ENCODE measurements at places on chromosomes 3 and 15.

DNA sequence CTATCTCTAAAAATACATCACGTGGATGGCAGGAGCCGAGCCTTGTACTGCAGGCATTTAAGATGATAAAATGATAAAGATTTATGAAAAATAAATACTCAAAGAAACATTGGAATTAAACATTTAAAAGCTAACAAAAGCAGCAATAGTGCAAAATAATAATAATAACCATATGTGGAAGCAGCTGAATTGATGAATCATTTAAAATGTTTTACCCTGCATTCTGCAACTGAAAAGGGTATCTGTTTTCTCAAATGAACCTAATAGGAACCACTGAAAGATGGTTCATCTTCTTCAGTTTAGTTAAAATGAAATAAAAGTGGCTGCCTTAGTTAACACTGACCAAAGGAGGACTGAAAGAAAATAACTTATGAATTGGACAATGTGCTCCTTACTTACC is 436.1 kb downstream of the TUSC7 start:
- DNase-seq, result no peak

DNA sequence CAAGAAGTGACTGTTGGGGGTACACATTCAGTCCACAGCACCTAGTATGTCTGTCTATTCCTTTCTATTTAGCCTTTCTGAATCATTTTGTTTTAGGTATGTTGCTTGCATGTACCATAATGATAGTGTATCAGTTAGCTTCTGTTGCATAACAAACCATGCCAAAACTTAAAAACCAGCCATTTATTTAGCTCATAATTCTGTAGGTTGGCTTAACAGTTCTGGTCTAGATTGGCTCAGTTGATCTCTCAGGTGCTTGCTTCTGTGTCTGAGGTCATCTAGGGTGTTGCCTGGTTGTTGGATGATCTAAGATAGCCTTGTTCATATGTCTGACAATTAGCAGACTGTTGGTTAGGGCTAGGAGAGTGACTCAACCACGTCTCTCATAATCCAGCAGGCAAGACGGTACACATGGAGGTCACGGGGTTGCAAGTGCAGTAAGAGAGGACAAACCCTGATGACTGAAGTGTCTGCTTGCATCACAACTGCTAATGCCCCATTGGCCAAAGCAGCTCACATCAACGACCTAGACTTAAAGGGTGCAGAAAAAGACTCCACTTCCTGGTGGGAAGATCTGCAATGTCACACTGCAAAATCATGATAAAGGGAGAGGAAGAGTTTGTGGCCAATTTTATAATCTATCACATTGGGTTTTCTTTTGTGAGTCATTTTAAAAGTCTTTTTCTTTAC is 6.8 kb upstream of the PDCD6IP start:
- DNase-seq, result no peak

- no peak for DNase-seq
These were observed 9.4 kb upstream of the PARP6 start for GRCh38 chr15:72281713-72282112.

- no peak for DNase-seq
These were observed 8.8 kb downstream of the ANKUB1 start for GRCh38 chr3:149783576-149783975.

GRCh38 chr15:38367476-38367875 is 86.5 kb upstream of the FAM98B start:
- no peak for DNase-seq

DNA sequence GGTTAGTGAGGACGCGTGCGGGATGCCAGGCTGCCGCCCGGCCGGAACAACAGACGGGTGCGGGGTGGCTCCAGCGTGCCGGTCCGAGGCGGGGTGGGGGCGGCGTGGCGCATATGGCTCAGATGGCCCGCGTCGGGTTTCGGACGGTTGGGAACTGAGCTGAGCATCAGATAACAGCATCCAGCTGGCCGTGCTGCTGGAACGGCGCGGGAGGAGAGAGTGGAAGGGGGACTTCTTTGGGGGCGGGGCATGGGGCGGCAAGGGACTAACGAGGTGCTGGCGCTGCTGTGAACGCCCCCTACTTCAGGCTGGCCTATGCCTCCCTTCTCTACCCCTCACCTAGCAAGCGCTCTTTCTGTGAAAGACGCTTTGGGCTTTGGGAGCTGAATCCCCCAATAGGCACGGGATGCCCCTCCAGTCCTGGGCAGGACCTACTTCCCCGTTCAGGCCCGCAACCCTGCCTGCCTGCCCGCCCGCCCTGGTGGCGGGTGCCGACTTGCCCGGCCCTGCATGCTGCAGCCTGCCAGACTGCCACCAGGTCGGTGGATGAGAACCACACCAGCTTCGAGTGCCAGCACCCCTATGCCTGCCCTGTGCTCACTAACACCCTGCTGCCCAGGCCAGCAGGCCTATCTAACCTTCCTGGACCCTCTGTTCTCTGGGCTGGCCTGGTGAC is 542 bp downstream of the INKA1 start:
- DNase-seq, result no peak

GRCh38 chr3:69144631-69145245 is 22.3 kb upstream of the LMOD3 start:
- no peak for DNase-seq

DNA sequence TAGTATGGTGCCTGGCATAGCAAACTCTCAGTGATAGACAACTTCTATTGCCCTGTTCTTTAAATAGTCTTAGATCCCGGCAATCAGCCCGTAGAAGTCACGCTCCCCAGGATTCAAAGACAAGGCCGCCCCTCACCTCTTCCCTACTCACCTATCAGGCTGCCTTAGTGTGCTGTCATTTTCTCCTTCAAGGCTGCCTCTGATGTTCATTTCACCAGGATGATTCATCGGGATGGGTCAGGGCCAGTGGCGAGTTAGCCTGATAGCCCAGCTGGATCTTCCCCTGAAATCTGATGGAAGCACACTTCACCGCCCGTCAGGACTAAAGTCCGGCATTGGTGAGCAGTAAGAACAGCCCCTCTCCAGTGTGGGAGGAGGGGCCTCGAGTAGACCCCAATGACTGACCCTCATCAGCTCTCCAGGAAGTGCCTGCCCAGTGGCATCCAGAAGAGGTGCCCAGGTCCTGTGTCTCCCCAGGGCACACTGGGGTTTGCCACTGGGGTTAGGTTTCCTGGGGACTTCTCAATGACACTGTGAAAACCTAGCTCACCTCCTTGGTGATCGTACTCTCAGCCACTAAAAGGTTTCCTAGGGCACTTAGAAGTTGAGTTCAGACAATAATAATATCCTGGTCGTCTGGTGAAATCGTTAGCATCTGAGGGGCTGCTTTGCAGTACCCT is 37.5 kb downstream of the TPM1 start:
- no peak for DNase-seq

- no peak for DNase-seq
These were observed 67.8 kb upstream of the FSIP1 start for GRCh38 chr15:39850436-39850835.

GRCh38 chr3:129211772-129212171 is 28.1 kb upstream of the CNBP start:
- DNase-seq, result no peak

DNA sequence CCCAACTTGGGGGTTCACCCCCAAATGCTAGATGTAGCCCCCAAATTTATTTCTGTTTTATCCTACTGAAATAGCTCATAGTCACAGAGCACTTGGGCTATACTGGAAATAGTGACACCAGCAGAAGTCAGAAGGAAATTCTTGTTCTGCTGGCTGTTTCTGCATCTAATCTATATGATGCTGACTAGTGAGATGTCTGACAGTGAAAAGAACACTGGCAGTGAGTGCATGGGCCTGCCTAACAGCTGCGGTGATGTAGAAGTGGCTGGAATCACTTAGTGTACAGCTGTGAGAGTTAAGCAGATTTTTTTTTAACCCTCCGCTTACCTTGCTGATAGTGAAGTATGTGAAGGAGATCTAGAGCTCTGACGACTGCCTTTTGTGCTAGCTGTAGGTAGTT is 14.0 kb downstream of the TTC14 start:
- DNase-seq, result no peak

DNA sequence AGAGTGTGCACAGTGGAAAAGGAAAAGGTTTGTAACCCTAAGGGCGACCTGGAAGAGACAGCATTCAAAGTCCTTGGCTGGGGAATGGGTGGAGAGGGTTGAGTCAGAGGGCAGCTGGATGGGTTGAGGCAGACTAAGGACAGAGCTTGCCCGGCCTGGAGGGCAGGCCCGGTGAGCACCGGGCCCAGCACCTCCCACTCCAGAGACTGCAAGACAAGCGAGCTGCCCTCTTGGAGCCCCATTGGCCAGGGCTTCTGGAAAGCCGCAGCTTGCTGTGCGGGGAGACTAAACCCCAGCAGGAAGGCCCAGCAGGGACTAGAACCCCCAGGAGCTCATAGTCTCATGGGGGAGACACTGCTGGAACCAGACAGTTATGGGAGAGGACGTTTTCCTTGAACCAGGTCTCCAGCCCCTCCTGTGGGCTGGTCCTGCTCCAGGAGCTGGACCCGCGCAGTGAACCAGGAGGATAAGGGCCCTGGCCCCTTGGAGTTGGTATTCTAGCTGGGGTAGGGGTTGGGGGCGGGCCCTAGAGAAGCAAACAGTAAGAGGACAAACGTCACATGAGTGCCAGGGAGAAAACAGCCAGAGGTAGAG is 59.1 kb downstream of the RGMA start:
- no peak for DNase-seq
